ENCODE measurements at places on chromosomes 16 and 17. TPM values are rescaled to one million over a fixed set of nuclear protein-coding genes. Genes with fewer than 3 reads are reported as not detected.

The CACNG5 gene
- not detected for total RNA-seq

The KRT12 gene
- total RNA-seq = not detected

The GJD3 gene
- total RNA-seq = 1.5 TPM

The CIBAR2 gene
- total RNA-seq = not detected

The DNASE1L2 gene
- 0.26 TPM for total RNA-seq

The FOXL1 gene
- 2.3 TPM for total RNA-seq

The OR3A3 gene
- not detected for total RNA-seq

The STRADA gene
- total RNA-seq = 37.6 TPM

The GSDMA gene
- total RNA-seq = 0.39 TPM

The SYT17 gene
- 0.13 TPM for total RNA-seq

The OVCA2 gene
- 44.9 TPM for total RNA-seq

The PLD6 gene
- total RNA-seq = 2.1 TPM

The KCNJ2 gene
- 2.3 TPM for total RNA-seq

The KRT16 gene
- total RNA-seq = 2.7 TPM

The MPP2 gene
- total RNA-seq = 3.9 TPM

The MTSS2 gene
- 85.7 TPM for total RNA-seq

The UMOD gene
- not detected for total RNA-seq

The ADGRG3 gene
- total RNA-seq = not detected

The GAS2L2 gene
- total RNA-seq = not detected

The SKAP1 gene
- total RNA-seq = not detected

The CCL4 gene
- not detected for total RNA-seq
